ENCODE measurements at places on chromosomes 5 and 9.

DNA sequence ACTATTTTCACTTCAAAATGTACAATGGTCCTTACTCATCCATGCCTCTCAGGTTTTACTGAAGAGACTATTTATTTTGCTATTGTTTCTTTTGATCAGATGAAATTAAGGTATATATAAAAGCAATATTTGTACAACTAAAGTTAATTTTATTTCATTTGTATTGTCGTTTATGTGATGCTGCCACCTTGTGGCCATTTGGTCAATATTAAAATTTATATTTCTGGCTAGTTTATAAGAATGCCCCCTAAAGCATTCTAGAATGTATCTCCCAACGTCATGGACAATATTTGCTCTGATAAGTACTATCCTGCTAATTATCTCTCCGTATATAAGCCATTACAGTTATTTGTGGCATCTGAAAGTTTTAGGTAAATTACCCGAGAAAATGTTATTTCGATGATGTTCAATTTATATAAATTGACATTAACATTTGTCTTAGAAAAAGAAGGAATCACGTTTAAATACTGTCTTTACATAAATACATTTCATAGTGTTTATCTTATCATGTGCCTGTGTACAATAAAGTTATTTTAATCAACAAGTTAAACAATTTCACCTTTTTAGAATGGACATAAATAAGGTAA lies 680.0 kb downstream of the TAF11L14 start:
- no peak for DNase-seq

DNA sequence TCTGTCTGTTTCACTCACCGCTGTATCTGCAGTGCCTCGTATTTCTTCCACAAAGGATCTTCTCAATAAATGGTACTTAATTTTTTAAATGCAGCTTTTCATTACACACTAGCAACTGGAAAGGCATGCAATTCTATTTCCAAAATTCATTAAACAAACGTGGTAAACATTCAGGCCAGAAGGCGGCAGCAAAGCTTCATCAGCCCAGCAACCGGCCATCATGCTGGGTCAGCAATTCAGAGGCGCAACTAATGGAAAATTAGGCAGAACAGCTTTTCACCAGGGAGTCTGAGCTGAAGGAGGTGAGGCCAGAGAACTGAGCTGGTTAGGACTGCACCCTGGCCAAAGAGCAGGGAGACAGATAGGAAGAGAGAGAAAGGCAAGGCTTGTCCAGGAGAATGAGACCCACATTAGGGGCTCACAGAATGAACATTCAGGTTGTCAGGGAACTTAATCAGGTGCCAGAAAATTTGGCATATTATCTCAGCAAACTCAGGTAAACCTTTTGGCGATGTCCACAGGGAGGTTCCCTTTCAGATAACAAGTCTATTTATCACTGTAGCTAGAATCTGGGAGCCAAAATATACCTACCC lies 17.7 kb upstream of the RNF180 start:
- DNase-seq, result no peak

- DNase-seq, result no peak
Observed at GRCh38 chr9:37575001-37575400, 1.2 kb downstream of the FBXO10 start.

- no peak for DNase-seq
Observed at GRCh38 chr5:51691538-51692079, 308.4 kb downstream of the ISL1 start.

DNA sequence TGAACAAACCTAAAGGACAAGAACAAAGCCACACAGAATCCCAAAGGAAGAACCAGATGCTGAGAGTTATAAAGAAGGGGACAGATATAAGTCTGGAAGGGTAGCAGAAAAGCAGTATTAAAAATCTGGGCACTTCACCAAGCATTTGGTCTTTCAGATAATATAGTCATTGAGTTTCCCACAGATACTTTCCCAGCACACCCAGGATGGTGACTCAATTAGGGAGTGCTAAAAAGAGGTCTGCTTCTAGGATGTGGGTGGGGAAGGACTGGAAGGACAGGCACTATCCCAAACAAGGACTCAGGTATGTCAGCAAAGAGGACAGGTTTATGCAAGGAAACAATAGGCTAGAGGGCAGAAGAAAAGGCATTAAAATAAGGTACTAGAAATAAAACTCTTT lies 59.3 kb downstream of the DIAPH1 start:
- no peak for DNase-seq
